Right renal cortex interstitium (tissue), 3 donors: ENCODE measurements at places on chromosomes 1 and 21. TPM values are rescaled to one million over a fixed set of nuclear protein-coding genes. Genes with fewer than 3 reads are reported as not detected.

DNA sequence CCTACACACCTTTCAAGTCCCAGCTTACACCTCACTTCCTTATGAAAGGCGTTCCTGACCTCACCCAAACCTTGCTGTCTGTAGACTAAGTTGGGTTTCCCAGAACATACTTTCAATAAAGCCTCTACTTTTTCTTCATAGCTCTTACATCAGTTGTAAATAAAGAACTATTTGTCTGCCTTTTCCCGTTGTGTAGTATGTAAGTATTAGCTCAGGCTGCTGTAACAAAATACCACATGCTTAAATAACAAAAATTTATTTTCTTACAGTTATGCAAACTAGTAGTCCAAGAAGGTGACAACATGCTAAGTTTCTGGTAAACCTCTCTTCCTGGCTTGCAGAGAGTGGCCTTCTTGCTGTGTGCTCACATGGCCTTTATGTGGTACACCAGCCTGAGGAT is 86.7 kb downstream of the MAST2 start:
- DNase-seq, result no peak

DNA sequence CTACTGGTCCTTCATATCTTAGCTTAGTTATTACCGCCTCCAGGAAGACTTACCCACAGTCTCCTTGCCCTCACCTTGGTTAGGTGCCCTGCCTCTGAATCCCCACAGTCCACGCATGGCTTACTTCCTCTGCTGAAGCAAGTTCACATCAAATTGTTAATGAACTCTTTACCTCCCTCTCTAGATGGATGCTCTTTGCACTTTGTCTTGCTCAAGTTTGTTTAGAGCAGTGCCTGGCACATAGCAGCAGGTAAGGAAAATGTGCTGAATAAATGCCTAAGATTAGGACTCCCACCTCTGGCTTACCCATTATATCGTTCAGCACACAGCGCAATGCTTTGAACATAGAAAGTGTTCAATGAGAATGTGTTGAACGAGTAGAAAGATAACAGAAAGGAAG is 90.5 kb downstream of the BEND5 start:
- no peak for DNase-seq

GRCh38 chr1:199336745-199337640 is 690.5 kb upstream of the NR5A2 start:
- DNase-seq, result no peak

Gene PROX1
- polyA plus RNA-seq, result 8.0 TPM

DNA sequence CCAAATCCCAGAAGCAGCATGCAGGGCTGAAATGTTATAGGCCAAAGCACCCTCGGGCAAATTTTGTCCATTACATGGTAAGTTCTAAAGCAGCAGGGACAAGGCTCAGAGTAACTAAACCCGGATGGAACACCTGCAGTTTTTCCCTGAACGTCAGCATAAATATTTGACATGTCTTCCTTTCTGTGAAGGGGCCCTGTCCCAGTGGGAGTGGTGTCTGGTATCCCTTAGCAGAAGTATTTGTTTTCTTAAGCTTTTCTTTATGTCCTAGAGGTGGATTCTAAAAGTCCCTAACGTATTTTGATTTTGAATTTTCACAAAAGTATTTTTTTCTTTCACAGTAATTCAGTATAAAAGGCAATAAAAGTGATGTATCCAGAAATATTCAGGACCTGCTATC is 223.9 kb downstream of the ST6GALNAC3 start:
- DNase-seq, result no peak
